ENCODE measurements at places on chromosomes 11 and 22. TPM values are rescaled to one million over a fixed set of nuclear protein-coding genes. Genes with fewer than 3 reads are reported as not detected.

DNA sequence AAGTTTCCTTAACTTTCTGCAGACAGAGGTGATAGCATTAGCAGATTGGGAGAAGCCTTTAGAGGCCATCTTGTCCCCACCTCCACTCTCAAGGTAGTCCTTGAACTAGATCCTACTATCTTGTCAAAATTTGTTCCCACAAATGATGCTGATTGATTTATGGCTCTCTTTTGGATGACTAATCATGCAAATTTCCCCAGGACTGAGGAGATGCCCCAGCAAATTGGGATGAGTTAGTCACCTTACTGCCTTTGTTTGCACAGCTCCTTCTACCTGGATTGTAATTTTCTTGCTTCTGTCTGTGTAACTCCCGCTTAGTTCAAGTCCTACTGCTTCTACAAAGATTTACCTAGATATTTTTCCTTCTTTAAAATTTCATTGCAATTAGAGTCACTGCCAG is 391.4 kb upstream of the CADM1 start:
- no peaks in the 10 kb centered on the region for H3K4me1 ChIP-seq
- H3K27ac ChIP-seq = no peak overlapping the region
- DNase-seq = no peak
- H3K27me3 ChIP-seq = no peaks in the 10 kb centered on the region

DNA sequence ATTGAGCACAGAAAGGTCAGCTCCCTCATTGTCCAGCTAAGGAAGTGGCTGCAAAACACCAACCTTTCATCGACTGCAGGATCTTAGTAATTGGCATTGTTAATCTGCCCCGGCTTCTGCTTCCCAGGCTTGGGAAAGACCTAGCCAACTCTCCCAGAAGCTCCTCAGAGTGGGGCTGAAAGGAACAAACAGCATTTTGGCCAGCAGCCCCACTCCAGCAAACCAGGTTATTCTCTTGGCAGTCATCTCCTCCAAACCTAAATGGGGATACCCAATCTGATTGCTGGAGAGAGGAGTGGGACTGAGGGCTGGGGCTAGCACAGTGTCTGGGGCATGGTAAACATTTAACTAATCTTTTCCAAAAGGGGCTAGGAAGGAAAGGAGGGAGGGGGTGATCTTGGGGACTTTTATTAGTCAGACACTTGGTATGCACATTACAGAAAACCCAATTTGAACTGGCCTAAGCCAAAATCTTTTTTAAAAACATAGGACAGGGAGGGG is 294.4 kb downstream of the MN1 start:
- H3K36me3 ChIP-seq = no peaks in the 10 kb centered on the region
- H3K4me3 ChIP-seq = no peak overlapping the region
- H3K4me1 ChIP-seq = peaks cover 7% of the 10 kb centered on the region
- DNase-seq = no peak
- H3K27me3 ChIP-seq = no peaks in the 10 kb centered on the region
- H3K27ac ChIP-seq = no peak overlapping the region

DNA sequence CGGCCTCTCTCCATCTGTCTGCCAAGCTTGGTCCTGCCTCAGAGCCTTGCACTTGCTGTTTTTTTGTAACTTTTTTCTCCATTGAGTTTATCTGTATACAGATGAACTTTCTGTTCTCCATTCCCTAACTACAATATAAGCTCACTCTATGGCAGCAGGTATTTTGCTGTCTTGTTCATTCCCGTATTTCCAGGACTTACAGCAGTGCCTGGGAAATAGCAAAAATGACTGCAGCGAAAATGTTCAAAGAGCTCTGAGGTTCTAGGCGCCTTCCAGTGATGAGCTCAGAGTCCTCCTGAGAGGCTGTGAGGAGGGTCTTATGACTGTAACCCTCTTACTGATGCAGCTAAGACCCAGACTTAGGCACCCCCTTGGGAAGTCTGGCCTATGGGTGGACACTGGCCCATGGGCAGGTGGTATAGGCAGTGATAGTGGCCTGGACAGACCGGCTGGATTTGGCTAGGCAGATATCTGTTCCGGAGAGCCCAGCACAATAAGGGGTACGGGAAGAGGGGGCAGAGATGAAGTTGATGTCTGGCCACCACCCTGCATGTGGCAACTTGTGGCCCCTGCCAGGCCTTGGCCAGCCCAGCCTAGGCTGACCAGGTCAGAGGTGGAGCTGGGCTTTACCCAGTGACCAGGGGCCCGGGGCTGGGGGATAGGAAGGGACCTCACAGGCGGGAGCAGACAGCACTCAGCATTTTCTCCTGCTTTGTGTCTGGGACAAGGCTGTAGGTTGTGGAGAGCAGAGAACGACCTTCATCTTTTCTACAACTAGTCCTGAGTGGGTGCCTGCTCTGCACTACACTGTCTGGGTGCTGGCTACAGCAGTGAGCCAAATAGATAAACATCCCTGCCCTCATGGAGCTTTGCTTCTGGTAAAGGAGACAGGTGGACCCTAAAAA is 4.6 kb downstream of the ATF4 start:
- peaks cover 22% of the 10 kb centered on the region for H3K36me3 ChIP-seq
- H3K27ac ChIP-seq = peak overlapping the region; percentile 13
- DNase-seq = no peak
- no peaks in the 10 kb centered on the region for H3K27me3 ChIP-seq
- H3K4me1 ChIP-seq = peaks cover 71% of the 10 kb centered on the region
- peak overlapping the region; percentile 99 for H3K4me3 ChIP-seq

- H3K36me3 ChIP-seq = no peaks in the 10 kb centered on the region
- H3K27ac ChIP-seq = peak overlapping the region; percentile 93
- peaks cover 81% of the 10 kb centered on the region for H3K4me1 ChIP-seq
- no peaks in the 10 kb centered on the region for H3K27me3 ChIP-seq
- DNase-seq = no peak
- peak overlapping the region; percentile 82 for H3K4me3 ChIP-seq
These were observed 6.2 kb downstream of the PDGFB start for GRCh38 chr22:39238561-39238960.

DNA sequence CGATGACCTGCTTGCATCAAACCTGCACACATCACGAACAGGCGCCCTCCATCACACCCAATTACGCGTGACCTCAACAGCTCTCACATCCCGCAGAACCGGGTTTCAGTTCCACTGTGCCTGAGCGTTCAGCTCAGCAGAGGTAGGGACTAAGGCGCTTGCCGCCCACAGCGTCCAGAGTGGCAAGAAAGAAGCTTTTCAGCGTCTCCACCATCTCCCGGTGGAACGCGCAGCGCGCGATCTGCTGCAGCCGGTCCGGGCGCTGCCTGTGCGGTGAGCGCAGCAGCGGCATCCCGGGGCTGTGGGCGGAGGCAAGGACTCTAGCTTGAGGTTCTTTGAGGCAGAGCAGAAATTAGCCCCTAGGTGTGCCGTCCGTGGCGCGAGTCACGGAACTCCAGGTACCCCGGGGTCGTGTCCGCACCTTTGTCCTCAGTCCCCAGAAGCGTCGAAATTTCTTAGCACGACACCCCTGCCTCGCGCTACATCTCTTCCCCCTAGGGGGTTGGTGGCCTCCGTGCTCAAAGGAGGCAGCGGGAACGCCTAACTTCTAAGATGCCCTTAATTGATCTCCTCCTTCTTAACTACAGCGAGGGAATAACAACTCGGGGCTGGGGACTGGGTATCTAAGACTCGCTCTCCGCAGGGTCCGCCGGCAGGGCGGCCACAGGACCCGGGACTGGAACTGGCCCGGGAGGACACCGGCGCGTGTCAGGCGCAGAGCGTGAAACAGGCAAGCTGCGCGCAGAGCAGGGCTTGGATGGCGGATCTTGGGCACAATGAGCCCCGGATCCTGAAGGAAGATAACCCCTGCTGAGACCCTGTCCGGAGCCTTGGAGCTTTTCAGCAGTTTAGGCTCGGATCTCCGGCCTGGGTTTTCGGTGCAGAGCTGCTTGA is 1.7 kb upstream of the CALCA start:
- peaks cover 28% of the 10 kb centered on the region for H3K4me1 ChIP-seq
- no peak overlapping the region for H3K27ac ChIP-seq
- H3K27me3 ChIP-seq = peaks cover 91% of the 10 kb centered on the region
- DNase-seq = no peak
- no peaks in the 10 kb centered on the region for H3K36me3 ChIP-seq
- peak overlapping the region; percentile 42 for H3K4me3 ChIP-seq

DNA sequence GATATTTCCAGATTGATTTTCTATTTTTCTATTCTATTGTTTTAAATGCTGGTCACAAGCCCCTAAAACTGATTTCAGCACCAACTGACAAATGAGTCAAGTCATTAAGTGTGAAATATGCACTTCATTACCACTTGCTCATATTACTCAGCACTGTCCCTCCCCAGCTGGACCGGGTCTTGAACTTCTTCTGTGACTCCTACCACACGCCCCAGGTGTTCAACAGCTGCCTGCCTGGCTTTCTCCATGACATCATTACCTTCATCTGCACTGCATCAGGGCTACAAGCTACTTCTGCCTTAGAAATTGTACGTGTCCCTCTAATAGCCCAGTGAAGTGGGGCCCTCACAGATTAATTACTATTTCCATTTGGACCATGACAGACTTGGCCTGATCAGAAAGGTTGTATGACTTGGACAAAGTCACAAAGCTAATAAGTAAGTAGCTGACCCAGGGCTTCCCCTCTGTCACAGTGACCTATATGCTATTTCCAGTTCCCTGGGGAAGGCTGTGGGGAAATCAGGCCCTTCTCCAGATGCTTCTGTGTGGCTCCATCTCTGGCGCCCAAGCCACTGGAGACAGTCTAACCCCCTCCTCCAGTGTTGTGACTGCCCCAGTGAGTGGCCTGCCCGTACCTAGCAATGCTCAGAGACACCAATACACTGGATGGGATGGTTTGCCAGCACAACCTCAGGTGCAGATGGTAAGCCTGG is 18.1 kb downstream of the TBC1D10A start:
- DNase-seq = no peak
- no peak overlapping the region for H3K27ac ChIP-seq
- no peak overlapping the region for H3K4me3 ChIP-seq
- H3K27me3 ChIP-seq = no peaks in the 10 kb centered on the region
- peaks cover 3% of the 10 kb centered on the region for H3K36me3 ChIP-seq

GRCh38 chr11:121082670-121083069 is 18.4 kb upstream of the TECTA start:
- no peaks in the 10 kb centered on the region for H3K36me3 ChIP-seq
- DNase-seq = no peak
- no peak overlapping the region for H3K27ac ChIP-seq
- H3K27me3 ChIP-seq = no peaks in the 10 kb centered on the region
- no peak overlapping the region for H3K4me3 ChIP-seq

DNA sequence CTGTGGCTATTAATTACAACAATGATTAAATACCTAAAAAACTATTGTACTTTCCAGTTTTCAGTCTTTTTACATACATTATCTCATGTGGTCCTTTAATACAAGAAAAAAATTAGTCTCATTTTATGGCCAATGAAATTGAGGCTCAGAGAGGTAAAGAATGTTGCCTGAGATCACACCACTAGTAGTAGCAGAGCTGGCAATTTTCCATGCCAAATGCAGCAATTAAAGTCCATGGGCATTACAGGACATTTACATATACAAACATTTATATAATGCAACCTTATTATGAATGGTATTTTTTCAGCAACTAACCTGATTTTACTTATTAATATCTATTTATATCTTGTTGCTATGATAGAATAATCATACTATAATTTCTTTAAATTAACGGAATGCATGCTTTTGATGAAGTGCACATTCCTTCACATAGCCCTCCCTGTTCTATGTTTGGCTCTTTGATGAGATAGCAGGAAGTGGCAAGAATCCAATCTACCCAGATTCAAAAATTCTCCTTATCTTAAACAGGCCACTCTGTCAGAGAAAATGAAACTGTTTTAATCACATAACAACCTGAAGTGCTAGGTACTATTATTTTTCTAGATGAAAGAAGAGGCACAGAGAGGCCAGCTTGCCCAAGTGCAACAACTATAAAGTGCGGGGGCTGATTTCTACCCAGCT is 120.9 kb upstream of the LDLRAD3 start:
- H3K4me1 ChIP-seq = peaks cover 11% of the 10 kb centered on the region
- DNase-seq = no peak
- no peak overlapping the region for H3K4me3 ChIP-seq

DNA sequence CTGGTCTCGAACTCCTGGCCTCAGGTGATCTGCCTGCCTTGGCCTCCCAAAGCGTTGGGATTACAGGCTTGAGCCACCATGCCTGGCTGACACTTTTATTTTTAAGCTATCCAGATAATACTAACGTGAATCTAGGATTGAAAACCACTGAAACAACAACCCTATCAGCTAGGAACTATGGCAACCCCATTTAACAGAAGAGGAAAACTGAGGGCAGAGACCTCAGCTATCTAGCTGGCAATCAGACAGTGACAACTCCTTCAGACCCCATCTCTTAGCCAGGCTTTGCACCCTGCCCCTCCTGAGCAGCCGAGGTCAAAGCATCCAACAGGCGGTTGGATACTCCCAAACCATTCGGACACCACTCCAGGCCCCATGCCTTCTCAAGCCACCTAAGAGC is 14.1 kb downstream of the ABTB2 start:
- no peak overlapping the region for H3K27ac ChIP-seq
- no peak overlapping the region for H3K4me3 ChIP-seq
- H3K36me3 ChIP-seq = no peaks in the 10 kb centered on the region
- DNase-seq = no peak
- H3K27me3 ChIP-seq = no peaks in the 10 kb centered on the region
- H3K4me1 ChIP-seq = peaks cover 73% of the 10 kb centered on the region

DNA sequence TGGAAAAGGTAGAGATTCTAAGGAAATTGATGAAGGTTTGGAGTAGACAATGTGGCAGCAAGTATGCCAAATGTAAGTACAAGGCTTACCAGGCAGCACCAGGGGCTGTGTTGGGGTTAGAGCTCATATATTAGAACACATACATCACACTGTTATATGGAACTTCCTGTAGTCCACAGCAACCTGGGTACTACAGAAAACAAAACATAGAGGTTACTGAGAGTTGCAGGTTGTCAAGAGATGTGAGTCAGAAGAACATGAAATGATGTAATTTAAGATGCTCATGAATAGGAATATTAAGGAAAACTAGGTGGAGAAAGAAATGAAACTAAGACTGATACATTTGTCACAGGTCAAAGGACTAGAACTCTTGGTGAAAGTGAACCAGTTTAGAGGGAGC is 22.0 kb downstream of the FAT3 start:
- no peaks in the 10 kb centered on the region for H3K36me3 ChIP-seq
- H3K4me3 ChIP-seq = no peak overlapping the region
- peaks cover 12% of the 10 kb centered on the region for H3K27me3 ChIP-seq
- no peak overlapping the region for H3K27ac ChIP-seq

DNA sequence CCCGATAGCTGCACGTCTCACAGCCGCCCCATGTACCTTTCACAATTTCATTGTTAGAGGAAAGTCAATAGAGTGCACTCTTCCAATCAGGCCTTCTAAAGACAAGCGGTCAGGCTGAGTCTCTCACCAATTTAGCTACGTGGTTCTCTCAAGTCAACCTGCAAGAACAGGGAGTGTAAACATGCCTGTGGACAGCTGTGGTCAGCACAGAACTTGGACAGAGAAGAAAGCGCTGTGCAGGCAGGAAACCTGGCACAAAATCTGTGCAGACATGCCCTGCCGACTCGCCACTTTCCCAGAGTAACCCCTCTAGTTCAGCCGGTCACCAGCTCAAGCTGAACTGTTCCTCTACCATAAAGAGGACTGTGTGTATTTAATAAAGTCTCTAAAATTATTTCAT is 39.5 kb downstream of the CHKA start:
- no peak for DNase-seq
- no peak overlapping the region for H3K4me3 ChIP-seq
- no peaks in the 10 kb centered on the region for H3K27me3 ChIP-seq
- no peak overlapping the region for H3K27ac ChIP-seq
- H3K36me3 ChIP-seq = peaks cover 8% of the 10 kb centered on the region
- no peaks in the 10 kb centered on the region for H3K4me1 ChIP-seq

The GAL gene
- total RNA-seq = not detected

The GGT5 gene
- total RNA-seq = 4.3 TPM

The CECR2 gene
- 9.1 TPM for total RNA-seq

The MYEOV gene
- total RNA-seq = not detected

The HEPHL1 gene
- not detected for total RNA-seq

The CARD18 gene
- total RNA-seq = not detected

The FERMT3 gene
- 7.2 TPM for total RNA-seq

The BACE1 gene
- total RNA-seq = 13.7 TPM

The ADM2 gene
- total RNA-seq = not detected

The SPI1 gene
- 18.7 TPM for total RNA-seq

The EMID1 gene
- 0.26 TPM for total RNA-seq

All from heart right ventricle (tissue), 16 donors.